ENCODE measurements at places on chromosomes 1 and 21. TPM values are rescaled to one million over a fixed set of nuclear protein-coding genes. Genes with fewer than 3 reads are reported as not detected.

GNB1 gene
- 105 TPM for total RNA-seq

CDC7 gene
- total RNA-seq: 2.8 TPM

BTBD8 gene
- total RNA-seq: 2.3 TPM

ASCL5 gene
- total RNA-seq: not detected

NPPA gene
- not detected for total RNA-seq

GNAT2 gene
- total RNA-seq: not detected

ADCY10 gene
- 0.17 TPM for total RNA-seq

OLFML2B gene
- 0.50 TPM for total RNA-seq

CRP gene
- not detected for total RNA-seq

CLCA1 gene
- not detected for total RNA-seq

SPATC1L gene
- total RNA-seq: 0.26 TPM

RGS4 gene
- 0.33 TPM for total RNA-seq

AGBL4 gene
- total RNA-seq: not detected

NEGR1 gene
- total RNA-seq: 0.17 TPM

FCER1G gene
- total RNA-seq: not detected

FUCA1 gene
- total RNA-seq: 3.3 TPM

SH2D1B gene
- not detected for total RNA-seq

LTN1 gene
- total RNA-seq: 27.0 TPM
